ENCODE measurements at places on chromosomes 4 and X.

DNA sequence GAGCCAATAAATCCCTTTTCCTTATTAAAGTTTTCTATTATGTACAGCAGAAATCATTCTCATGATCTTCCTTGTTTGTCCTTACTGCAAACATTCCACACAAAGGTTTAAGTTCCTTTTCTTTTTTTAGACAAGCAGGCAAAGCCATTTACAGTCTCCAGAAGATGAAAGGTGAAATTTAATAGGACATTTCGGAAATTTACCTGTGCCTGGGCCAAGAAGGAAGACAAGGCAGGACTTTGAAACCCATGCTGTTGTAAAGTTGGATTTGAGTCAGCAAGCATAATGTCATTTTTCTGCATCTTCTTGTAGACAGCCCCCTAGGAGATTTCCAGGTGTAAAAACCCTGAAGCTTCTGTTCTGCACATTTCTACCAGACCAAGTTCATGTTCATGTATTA, 188.1 kb downstream of the PAPSS1 start:
- DNase-seq, result no peak

DNA sequence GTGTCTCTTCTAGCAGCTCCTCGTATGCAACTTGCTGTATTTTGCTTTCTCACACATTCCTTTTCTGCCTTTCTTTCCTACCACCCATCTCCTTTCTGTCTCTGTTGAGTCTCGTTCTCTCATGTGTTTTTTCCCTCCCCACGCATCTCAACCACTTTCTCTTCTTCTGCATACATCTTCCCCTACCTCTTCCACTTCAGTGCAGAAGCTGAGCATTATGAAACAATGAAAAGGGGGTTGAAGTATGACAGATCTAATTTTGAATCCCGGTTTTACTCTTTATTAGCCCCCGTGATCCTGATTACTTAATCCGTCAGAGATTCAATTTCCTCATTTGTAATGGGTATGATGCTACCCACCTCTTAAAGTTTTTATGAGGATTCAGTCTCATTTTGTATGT, 7.3 kb downstream of the FAM241A start:
- DNase-seq, result no peak

DNA sequence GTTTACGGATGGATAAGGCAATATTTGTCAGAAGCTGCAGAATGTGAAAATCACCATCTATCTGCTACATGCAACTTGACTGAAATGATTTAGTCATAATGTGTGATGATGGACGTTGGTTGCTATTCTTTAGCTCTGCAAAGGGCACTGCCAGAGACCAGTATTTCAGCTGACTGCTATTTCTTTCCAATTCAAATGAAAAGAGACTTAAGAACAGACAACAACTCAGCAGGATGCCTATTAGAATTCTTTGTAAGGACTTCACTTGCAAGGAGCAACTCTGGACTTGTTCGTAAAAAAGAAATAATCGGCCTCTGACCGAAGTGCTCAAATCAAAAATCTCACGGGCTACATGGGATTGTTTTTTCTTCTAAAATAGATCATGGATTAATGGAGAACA, 262.7 kb downstream of the DHX15 start:
- DNase-seq, result no peak

- peak; percentile 56 for DNase-seq
Observed at GRCh38 chrX:39261446-39262147, 460.3 kb downstream of the MID1IP1 start.

- DNase-seq, result no peak
Observed at GRCh38 chr4:47373709-47374108, 89.8 kb downstream of the COMMD8 start.

- DNase-seq, result no peak
Observed at GRCh38 chr4:169841776-169842175, 84.0 kb upstream of the HPF1 start.

GRCh38 chr4:145716200-145716599, 36.3 kb downstream of the C4orf51 start:
- no peak for DNase-seq
